ENCODE measurements at places on chromosomes 11 and 22.

- no peak for DNase-seq
Measured at GRCh38 chr22:46213052-46213451, 37.0 kb downstream of the CDPF1 start.

DNA sequence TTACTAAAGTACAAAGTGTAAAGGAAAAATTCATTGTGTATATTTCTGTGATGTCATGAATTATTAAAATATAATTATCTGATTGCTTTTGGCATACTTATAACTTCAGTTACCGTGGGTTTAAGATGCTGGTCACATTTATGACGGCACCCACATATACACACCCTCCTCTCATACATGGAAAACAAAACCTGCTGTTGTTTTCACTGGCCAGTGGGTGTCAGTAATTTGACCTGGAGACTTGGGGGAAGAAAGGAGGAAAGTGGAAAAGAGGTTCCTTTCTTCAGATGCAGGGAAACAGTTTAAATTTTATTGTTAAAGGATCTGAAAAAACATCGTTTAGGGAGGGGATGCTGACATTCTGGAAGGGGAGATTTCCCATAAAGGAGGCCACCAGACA, 742 bp upstream of the BBOX1 start:
- no peak for DNase-seq

DNA sequence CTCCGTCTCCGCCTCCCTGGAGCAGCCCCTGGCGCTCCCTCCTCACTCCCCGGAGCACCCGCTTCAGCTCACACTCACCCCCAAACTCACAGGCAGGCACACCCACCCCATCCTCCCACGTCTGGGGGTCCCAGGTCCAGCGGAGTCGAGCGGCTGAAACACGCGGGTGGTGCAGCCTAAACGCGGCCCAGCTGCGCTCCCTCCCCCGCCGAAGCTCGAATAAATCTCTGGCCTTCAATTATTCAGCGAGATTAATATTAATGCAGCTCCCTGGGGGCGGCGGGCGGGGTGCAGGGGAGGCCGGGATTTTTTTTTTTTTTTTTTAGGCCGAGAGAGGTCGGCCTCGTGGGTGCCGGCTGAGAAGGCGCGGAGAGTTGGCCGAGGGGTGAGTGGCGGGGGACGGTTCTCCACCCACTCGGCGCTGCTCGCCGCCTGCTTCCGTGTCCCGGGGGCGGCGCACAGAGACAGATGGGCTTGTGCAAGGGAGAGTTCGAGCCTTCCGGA, 524 bp upstream of the SLC1A2 start:
- DNase-seq = no peak

- no peak for DNase-seq
Measured at GRCh38 chr11:102320679-102321078, 3.4 kb downstream of the BIRC3 start.

DNA sequence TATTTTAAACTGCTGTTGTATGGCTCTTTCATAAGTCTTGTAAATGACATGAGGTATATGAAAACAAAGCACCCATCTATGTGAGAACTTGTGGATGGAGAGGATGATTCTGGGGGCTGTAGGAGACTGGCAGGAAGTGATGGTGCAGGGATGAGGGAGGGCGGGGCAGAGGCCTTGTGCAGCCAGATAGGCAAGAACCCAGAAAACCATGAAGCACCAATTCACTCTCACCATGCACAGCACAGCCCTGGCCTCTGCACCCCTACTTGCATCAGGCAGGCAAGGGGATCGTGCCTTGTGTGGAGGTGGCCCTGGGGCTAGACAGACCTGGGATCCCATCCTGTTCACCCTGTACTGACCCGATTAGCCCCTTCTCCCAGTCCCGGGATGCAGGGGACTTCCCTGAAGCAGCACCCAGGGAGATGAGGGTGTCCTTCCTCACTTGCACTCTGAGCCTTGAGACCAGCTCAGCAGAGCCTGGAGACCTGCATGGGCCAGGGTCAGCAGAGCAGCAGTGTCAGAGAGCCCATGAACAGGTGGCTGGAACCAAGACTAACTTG, 85.5 kb downstream of the MORC2 start:
- DNase-seq = no peak

DNA sequence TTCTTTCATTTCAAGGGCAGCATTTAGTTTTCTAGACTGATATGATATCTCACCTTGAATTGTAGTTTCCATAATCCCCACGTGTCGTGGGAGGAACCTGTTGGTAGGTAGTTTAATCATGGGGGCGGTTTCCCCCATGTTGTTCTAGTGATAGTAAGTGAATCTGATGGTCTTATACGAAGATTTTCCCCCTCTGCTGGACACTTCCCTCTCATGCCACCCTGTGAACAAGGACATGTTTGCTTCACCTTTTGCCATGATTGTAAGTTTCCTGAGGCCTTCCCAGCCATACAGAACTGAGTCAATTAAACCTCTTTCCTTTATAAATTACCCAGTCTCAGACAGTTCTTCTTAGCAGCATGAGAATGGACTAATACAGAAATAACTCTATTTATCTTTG, 851.1 kb upstream of the FAT3 start:
- DNase-seq = no peak

GRCh38 chr11:33774736-33775466, 581 bp upstream of the FBXO3 start:
- DNase-seq = no peak

Data from fibroblast of skin of right quadriceps (primary cell).